ENCODE measurements at places on chromosomes 12 and 14.

- DNase-seq, result no peak
Observed at GRCh38 chr12:78037707-78038106, 207.0 kb downstream of the NAV3 start.

DNA sequence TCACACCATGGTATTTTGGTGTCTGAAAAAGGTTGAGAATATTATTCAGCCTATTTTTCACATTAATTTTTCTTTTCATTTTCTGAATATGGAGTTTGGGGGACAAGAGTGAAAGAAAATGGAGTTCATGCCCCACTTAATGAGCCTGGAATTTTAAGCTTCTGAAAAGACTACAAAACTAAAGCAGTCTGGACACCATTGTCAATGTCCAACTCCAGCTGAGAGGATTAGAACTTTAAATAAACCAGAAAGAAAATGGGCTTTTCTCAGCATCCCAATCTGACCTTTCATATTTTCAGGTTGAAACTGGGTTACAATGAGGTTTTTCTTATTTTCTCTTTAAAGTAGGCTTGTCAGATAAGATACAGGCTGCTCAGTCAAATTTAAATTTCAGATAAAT lies 207.7 kb downstream of the SLC6A15 start:
- DNase-seq, result no peak

DNA sequence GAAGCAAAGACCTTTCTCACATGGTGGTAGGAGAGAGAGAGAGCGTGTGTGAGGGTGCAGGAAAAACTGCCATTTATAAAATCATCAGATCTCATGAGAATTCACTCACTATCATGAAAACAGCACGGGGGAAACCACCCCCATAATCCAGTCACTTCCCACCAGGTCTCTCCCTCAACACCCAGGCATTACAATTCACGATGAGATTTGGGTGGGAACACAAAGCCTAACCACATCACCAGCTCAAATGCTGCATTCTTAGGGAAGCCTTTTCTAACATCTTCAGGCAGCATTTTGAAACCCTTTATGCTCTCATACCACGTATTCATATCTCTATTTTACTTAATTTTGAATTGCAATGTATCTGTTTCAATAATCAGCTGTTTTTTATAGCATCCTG lies 165.9 kb downstream of the TMTC3 start:
- DNase-seq, result no peak

- peak; percentile 46 for DNase-seq
Observed at GRCh38 chr14:66009089-66009488, 477.1 kb upstream of the CCDC196 start.

DNA sequence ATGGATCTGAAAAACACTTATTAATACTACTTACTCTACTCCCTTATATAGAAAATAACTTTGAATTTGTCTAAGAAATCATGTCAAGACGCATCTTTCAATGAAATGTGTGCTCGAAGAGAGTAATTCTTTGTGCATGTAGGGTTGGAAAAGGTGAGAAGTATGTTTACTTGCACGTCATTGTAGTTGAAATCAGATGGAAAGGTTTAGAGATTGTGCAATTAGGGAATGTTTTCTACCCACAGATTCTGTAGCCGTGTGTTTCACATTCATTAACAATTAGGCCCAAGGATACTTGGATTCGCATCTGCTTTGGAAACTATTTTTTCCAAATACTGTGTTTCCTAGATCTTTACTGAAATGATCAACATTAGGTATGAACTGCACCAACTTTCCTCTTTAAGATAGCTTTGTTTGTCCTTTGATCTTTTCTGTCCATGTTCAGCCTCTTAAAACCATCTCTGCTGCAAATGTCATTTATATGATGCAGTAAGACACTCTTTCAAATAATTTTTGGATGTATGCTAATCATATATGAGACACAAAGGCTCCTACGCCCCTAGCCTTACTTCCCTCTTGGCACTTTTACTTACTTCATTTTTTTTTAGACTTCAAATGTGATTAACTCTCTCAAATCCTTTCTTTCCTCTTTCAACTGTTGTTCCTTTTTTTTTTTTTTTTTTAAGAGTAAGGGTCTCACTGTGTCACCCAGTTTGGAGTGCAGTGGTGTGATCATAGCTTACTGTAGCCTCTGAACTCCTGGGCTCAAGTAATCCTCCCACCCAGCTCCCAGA lies 58.0 kb upstream of the PSMA6 start:
- peak; percentile 16 for DNase-seq

- DNase-seq, result no peak
Observed at GRCh38 chr12:39840422-39840821, 220.8 kb upstream of the ABCD2 start.

DNA sequence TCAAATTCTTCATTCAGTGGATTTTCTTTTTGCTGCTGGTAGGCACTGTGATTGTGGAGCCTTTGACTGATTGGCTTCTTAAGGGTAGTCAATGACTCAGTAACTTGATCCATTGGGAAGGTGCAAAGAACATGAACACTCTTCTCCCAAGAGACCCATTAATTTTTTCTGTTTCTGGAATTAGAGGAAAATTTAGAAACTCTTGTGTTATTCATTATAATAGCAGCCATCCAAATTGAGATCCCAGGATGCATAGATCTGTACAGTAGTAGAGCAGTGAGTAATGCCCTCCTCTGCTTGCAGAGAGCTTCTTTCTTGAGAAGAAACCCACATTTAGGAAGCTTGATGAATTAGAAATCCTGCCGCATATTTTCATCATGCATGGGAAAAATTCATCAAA lies 63.9 kb downstream of the MYRFL start:
- no peak for DNase-seq

GRCh38 chr12:111635524-111635923 lies 36.4 kb upstream of the ATXN2 start:
- DNase-seq, result no peak

DNA sequence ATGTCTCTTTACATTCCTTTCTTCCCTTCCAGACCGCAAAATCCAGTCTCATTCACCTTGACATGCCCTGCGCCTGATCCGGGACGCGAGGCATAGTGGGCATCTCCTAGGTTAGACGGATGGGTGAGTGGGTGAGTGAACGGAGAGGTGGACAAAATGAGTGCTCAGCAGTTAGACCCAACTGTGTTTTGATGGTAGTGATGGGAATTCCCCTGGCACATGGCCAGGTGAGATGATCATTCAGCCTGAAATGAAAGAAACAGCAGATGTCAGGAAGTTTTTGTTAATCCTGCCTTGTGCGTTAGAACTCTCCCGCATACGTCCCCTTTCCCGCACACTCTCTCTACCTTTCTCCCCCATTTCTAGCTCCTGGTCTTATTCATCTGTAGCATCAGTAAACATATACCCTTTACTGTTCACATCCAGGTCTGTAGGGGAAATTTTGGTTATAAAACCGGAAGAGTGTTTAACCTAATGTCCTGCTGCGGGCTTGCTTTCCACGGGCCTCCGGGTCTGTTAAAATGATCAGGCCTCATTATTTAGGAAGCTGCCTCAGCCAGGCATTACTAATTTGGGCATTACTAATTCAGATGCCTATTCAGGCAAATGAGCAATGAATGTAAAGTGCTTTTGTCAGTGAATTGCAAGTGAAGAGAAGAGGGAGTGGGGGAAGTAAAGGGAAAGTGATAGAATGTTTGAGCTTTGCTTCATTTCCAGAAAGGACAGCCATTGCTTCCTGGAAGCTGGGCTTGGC lies 172.8 kb downstream of the ETV6 start:
- DNase-seq, result no peak

DNA sequence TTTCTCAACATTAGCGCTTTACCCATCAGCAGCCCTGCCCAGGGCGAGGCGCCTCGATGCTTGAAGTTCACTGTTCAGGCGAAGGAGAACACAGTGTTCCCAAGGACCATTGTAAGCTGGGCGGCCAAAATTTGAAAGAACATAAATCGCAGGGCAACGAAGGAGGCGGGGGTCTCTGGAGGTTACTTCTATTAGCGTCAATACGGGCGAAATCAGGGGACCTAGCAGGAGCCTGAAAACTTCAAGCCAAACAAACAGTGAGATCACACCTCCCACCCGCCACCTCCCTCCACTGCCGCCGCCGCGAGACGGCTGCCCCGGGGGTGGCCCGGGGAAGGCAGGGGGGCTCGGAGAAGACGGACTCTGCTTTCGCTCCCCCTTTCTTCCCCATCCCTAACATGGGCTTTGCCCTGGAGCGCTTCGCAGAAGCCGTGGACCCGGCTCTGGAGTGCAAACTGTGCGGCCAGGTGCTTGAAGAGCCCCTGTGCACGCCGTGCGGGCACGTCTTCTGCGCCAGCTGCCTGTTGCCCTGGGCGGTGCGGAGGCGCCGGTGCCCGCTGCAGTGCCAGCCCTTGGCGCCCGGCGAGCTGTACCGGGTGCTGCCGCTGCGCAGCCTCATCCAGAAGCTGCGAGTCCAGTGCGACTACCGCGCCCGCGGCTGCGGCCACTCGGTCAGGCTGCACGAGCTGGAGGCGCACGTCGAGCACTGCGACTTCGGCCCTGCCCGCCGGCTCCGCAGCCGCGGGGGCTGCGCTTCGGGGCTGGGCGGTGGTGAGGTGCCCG lies at the start of gene PDZRN4:
Gene PDZRN4 (plus strand): TSS at position 263 of the 783 bp plus-strand sequence.
- no peak for DNase-seq

DNA sequence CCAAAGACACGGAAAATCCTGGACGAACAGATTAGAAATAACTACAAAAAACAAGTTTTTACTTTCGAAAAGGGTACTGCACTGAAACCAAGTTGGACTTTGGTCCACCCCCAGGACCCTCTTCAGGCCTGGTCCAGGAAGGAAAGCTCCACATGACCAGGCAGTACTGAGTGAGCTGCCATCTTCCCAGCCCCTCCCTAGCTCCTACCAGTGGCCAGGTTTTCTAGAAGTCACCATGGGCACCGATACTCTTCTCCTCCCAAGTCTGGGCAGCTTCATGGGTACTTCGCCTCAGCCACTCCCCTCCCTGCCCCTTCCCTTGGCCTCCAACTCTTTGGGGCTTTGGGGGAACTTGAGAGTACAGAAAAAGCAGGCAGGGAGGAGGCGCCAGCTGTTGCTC lies 6.6 kb downstream of the VAMP1 start:
- no peak for DNase-seq

GRCh38 chr14:104401785-104402184 lies 177.8 kb upstream of the C14orf180 start:
- no peak for DNase-seq

DNA sequence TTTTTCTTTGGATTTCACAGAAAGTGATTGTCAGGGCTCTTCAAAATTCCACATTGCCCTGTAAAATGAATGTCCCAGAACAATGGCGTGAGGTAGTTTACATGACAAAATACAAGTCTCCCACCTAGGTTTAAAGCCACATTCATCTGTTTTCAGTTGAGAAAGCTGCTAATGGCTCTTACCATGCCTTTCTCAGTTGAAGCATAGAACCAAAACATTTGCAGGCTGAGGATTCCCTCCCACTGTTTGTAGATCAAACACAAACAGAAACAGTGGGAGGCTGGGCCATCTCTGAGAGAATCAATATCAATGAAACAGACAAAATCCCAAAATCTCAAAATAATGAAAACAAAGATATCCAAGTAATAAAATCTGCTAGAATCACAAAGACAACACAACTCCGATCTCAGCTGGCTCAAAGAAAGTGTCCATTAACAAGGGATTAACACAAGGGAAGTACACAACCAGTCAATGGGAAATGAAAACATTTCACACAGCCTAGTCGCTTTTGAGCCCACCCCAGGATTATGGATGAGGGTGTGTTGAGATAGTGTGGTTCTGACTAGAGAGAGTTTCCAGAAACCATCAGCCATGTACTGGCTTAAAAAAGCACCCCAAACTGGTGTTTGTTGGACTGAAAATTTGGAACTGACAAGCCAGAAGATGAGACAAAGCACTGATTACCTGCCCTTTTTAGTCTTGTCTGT lies 54.5 kb upstream of the TMEM260 start:
- no peak for DNase-seq

DNA sequence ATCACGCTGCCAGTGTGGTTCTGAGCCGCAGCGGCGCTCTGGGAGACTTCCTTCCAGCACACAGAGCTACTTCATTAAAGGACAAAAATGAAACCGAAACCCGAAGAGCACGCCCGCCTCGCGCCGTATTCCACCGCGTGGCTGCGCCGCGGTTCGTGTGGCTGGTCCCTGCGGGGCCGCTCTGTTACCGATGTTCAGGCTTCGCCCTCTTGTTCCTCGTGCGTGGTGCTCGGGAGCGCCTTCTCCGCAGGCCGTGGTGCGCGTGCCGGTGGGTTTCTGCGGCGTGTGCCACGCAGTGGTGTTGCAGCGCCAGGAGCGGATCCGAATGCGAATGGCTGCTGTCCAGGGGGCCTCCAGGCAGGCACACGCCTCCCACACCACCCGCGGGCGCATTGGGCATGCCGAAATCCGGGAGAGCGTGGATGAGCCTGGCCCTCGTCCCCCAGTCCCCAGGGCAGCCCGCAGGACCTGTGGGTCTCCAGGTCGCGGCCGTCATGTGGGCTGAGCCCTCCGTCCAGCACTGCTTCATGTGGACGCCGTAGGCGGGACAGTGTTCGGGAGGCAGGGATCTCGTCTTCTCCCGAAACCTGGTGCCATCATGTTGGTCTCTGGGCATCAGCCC lies 91.2 kb downstream of the ADGRD1 start:
- DNase-seq, result no peak

- no peak for DNase-seq
Observed at GRCh38 chr12:108839018-108839889, 18.1 kb downstream of the SSH1 start.

GRCh38 chr12:122471324-122472226 lies 29.2 kb downstream of the ZCCHC8 start:
- no peak for DNase-seq

DNA sequence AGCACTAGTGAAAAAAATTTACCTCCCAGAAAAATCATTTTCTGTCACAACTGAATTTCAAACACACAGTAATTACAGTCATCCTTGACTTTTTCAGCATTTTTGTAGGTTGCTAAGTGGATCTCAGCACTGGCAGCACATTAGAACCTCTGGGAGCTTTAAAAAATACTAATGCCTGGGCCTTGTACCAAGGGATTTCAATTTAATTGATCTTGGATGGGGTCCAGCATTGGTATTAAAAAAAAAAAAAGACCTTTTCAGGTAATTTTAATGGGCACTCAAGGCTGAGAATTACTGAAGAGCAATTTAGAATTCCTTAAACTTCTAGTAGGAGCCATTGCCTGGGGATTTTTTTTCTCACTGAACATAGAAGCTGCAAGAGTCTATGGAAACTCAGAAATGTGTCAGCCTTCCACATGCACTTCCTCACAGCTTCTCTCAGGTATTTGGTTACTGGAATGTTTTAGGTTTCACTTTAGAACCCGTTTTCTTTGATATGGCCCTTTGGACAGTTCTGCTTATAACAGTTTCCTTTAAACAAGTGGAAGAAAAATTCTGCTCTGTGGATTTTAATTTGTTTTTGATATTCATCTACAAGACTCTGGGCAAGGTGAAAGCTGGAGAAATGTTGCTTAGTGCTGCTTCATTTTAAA lies 88.5 kb upstream of the DACT1 start:
- no peak for DNase-seq

DNA sequence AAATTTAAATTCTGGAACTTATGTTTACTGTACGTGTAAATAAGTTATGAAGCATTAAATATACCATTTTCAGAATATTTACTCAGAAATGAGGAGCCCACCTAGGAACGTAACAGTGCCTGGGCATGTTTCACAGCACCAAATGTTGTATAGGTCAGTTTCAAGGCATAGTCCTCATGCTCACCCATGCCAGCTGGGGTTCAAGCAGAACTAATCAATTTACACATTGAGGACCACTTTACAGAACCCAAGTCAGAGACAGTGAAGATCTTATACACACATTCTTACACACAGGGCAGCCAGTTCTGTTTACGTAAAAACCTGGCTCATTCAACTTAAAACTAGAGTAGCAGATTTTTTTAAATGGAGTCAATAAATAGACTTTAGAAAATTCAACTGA lies 2.0 kb downstream of the KICS2 start:
- no peak for DNase-seq
